ENCODE measurements at places on chromosomes 4 and X.

DNA sequence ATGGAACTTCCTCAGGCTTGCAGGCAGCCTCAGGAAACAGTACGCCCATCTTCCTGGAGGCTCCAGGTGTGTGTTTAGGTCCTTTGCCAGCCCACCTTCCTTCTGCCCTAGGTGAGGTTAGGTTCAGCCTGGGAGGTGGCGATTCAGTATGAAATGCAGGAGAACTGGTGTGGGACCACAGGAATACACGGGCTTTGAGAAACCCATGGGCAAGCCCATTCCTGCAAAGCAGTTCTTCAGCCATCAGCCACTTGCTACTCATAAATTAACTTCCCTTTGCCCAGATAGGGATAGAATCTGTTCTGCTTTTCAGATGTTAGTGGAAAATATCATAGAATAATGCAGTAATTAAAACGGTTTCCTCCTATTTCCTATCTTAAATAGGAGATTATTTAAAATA lies 32.2 kb downstream of the TBC1D14 start:
- DNase-seq: no peak

DNA sequence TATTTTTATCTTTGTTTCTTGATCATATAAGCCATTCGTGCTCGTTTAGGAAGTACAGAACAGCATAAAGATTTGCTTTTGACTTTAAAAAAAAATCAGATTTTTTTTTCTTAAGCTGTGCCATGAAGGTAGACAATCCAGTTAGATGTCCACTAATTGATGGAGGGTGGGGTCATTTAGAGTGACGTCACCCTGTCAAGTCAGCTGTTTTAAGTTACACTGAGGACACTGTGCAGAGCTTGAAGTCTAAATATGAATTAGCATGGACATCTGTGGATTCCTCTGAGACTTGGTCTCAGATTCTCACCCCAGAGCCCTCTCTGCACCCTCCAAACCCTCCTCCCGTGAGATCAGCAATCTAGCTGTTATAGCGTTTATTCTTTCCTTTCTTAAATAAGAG lies 63.9 kb downstream of the ENPP6 start:
- DNase-seq: no peak

DNA sequence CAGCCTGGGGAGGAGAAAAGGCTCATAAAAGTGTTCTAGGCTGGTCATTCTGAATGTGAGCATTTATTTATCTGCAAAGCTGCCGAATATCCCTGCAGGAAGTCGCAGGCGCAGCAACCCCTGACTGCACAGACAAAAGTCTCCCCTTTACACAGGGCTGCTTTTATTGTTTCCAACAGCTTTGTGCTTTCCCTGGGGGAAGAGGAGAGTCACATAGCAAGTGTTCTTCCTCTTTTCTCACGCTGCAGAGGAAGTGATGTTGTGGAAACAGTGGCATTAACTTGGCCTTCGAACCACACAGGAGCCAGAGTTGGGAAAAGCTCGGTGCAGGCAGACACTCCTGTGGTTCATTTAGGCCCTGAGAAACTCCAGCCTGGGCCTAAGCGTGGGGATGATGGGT lies 81.5 kb upstream of the BCOR start:
- no peak for DNase-seq

GRCh38 chrX:118519411-118520215 lies 24.0 kb downstream of the DOCK11 start:
- DNase-seq: no peak

GRCh38 chr4:165009493-165010227 lies 22.1 kb upstream of the TRIM60 start:
- no peak for DNase-seq

Data from NCI-H524 (cell line).